ENCODE measurements at places on chromosomes 5 and 9.

- DNase-seq, result no peak
Observed at GRCh38 chr5:66828548-66829357, 232.6 kb downstream of the MAST4 start.

DNA sequence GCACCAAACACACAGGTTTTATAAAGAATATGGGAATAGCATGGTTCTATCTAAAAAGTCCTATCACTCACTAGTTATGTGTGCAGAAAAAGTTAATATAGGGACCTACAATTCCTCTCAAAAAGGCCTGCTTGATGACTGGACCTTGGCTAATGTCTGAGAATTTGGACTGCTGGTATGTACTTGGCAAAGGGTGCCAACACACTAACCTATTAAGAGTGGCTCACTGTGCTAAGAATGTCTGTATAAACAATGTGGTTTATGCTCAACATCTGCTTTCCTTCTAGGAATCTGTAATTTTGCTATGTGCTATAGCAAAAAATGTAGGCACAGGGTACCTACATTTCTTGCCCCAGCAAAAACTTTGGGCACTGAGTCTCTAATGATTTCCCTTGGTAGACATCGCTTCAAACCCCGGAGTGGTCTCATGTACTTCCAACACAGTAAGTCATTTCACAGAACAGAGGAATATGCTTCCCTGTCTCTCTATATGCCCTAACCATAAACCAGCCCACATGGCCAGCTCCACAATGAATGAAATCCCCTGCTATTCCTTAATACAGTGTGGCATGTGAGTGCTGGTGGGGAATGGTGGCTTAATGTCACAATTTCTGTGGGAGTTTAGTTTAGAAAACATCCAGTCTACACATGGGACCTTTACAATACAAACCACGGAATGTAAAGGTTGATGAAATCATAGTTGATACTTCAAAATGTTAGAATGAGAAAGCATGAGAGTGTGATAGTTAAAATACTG is 101.7 kb downstream of the UBAP2 start:
- DNase-seq, result no peak

GRCh38 chr5:179954434-179954833 is 46.7 kb upstream of the TBC1D9B start:
- DNase-seq, result no peak

GRCh38 chr9:98121058-98121457 is 2.0 kb upstream of the TRIM14 start:
- DNase-seq, result no peak

DNA sequence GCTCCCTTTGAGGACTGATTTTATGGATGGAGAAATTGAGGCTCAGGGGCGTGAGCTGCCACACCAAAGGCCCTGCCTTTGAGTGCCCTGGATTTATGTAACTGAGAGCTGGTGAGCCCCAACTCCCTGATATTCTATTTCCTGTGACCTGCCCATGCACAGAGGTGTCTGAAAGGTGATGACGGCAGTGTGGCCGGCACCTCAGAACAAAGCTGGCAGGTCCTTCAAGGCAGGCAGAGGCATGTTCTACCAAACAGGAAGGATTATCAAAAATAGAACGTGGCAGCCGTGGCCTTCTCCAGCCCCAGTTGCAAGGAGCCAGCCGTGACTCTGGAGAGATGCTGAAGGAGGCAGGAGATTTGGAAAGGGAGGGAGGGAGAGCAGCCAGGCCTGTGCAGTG is 36.2 kb downstream of the INSYN2B start:
- DNase-seq, result no peak

Measured in cortex of kidney (tissue), 1 donor.